Head of caudate nucleus (tissue), 42 donors: ENCODE measurements at places on chromosomes 5 and 9.
A peak's percentile ranks its signal among the peaks of the same experiment; 100 is the strongest.

GRCh38 chr5:147417135-147417813, 92.6 kb downstream of the DPYSL3 start:
- DNase-seq = no peak

- DNase-seq = peak; percentile 49
These were observed 20.5 kb upstream of the GLRX start for GRCh38 chr5:95842854-95843544.

- DNase-seq = no peak
These were observed 40.6 kb downstream of the FAM219A start for GRCh38 chr9:34417734-34418133.

- DNase-seq = no peak
These were observed at the start of gene DND1 for GRCh38 chr5:140673187-140673976. DND1 (minus strand) TSS chr5:140673576; CDS start chr5:140673542, 34 bp downstream.

GRCh38 chr5:157520911-157521703, 54.5 kb downstream of the ADAM19 start:
- DNase-seq = no peak

DNA sequence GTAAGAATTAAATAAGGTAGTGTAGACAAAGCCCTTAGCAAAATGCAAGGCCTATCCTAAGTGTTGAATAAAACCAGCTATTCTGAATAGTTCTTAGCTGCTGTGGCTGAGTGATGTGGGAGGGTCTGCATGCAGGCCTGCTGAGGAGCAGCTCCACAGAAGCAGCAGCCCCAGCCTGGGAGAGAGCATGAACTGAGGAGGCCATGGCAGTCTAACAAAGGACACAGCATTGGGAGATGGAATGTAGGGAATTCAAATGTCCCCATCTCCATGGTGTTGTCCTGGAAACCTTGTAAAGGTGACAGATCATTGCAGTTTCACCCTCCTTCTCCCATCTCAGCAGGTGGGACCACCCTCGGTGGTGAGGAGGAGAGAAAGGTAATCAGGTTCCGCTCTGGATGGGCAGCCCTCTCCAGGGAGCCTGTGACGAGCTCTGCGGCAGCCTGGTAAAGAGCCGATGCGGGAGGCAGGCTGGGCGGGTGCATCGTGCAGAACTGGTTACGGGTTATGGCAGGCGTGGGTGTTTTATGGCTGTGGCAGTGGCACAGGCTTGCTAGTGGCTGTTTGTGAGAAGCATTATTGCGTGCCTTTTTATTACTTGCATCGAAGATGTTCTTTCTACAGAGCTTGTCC, 199.9 kb upstream of the GLRA1 start:
- DNase-seq = no peak
